ENCODE measurements at places on chromosomes 6 and 20.
A peak's percentile ranks its signal among the peaks of the same experiment; 100 is the strongest.

DNA sequence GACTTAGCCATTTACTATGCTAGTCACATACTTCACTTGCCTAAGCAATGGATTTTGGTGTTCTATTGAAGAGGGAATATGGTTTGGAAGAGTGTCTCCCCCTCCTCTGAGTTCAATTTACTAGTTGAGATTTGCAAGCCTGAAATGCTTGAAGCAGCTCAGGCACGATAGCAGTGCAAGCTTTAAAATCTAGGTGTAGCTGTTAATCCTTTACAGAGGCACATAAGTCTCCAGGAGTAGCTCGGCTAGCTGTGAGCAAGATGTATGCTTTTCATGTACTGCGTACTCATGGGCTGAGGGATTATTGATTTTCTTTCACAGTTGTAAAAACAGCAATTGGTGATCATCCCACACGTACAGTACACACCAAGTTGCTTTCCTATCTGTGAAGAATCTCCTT lies 726 bp downstream of the FLRT3 start:
- DNase-seq: no peak

GRCh38 chr6:105573556-105573955 lies 170.7 kb upstream of the PREP start:
- DNase-seq: no peak

GRCh38 chr6:134822920-134823709 lies 126.8 kb downstream of the ALDH8A1 start:
- peak; percentile 47 for DNase-seq

GRCh38 chr6:148747471-148748165 lies 788 bp downstream of the UST start:
- no peak for DNase-seq

GRCh38 chr6:136761227-136761922 lies 30.9 kb downstream of the MAP3K5 start:
- no peak for DNase-seq

DNA sequence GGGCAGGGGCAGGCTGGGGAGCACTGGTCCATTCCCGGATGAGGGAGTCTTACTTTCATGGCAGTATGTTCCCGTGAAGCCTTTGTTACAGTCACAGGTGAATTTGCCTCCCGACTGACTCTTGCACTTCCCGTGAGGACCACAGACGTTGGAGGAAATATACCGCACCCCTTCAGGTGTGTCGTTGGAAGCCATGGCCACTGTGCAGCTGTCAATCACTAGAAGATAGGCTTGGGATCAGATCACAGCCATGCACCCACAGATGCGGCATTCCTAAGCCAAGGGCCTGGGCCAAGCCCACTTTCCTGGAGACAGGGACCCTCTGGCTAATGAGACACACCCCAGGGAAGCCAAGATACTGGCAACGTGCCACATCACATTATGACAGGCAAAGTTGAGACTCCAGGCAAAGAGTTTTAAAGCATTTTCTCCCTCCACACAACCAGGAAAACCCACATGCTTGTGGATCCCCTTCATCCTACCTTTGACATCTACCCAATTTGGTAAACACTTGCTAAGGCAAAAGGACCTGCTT lies 26.8 kb downstream of the JAG1 start:
- DNase-seq: no peak

- no peak for DNase-seq
Measured at GRCh38 chr6:144351379-144352127, 66.4 kb downstream of the UTRN start.

GRCh38 chr6:136012198-136012887 lies 160.8 kb downstream of the PDE7B start:
- peak; percentile 77 for DNase-seq

GRCh38 chr20:17976305-17976704 lies 7.5 kb downstream of the MGME1 start:
- no peak for DNase-seq

DNA sequence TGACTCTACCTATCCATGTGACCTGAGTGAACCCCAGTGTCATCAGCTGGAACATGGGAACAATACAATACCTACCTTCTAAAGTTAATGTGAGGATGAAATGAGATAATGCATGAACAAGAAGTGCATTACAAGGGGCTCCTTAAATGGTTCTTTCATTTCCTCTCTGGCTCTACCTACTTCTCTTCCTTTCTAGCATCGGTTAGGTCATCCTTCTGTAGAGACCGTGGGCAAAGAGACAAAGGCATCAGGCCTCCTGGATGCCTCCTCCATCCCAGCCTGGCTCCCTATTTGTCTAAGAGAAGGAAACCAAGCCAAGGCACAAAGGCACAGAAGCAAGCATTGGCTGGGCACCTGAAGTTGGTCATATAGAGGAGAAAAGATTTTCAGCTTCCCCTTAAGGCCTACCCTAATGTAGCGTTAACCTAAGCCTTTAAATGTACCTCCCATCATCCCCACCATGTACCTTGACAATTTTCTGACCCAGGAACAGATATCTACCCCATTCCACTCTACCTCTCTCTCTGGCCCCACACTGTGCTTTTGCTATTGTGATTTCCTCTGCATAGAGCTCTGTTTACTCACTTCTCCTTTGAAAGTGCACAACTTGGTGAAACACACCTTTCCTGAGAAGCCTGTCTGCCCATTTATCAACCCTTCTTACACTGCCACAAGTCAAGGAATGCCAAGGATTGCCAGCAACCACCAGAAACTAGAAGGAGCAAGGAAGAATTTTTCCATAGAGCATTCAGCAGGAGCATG lies 86.6 kb downstream of the GCLC start:
- DNase-seq: no peak

- DNase-seq: no peak
Measured at GRCh38 chr6:87975561-87975960, 72.1 kb upstream of the SPACA1 start.

DNA sequence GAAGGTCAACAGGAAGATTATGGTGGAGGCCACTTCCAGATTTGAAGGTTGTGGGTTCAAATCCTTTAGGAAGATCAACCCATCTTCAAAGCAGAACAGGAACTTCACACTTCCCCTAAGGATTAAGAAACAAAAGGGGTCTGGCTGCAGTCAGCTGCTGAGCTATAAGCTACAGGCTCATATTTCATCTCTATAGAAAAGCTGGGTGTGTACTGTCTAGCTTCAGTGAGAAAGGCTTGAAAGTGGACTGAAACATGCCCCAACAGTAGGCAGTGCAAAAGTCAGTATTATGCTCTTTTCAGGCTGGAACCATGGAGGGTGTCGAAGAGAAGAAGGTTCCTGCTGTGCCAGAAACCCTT lies 60.1 kb upstream of the SPDEF start:
- DNase-seq: no peak

- DNase-seq: no peak
Measured at GRCh38 chr6:8375916-8376315, 59.4 kb downstream of the SLC35B3 start.

- no peak for DNase-seq
Measured at GRCh38 chr6:159100395-159101182, 55.8 kb upstream of the TAGAP start.

- DNase-seq: no peak
Measured at GRCh38 chr6:136975089-136975715, 53.1 kb downstream of the SLC35D3 start.

DNA sequence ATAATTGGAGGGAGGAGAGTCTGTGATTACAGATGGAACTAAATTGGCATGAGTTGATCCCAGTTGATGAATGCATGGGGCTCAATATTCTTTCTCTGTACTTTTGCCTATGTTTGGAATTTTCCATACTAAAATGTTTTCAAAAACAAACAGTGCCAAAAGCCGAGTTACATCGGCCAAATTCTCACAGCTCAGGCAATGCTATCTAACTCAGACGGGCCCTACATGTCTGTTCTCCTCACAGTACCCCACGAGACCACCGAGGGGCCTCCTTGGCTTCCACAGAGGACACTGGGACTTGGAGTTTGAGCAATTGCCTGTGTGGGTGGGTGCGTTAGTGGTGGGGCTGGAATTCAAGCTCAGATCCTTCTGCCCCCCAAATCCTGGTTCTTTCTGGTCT lies 413.2 kb downstream of the CDH26 start:
- no peak for DNase-seq

- DNase-seq: no peak
Measured at GRCh38 chr6:154343473-154344308, 12.9 kb downstream of the IPCEF1 start.

GRCh38 chr6:148580442-148580841 lies 166.4 kb upstream of the UST start:
- no peak for DNase-seq

- peak; percentile 58 for DNase-seq
Measured at GRCh38 chr6:34630040-34630439, 66.5 kb downstream of the ILRUN start.

DNA sequence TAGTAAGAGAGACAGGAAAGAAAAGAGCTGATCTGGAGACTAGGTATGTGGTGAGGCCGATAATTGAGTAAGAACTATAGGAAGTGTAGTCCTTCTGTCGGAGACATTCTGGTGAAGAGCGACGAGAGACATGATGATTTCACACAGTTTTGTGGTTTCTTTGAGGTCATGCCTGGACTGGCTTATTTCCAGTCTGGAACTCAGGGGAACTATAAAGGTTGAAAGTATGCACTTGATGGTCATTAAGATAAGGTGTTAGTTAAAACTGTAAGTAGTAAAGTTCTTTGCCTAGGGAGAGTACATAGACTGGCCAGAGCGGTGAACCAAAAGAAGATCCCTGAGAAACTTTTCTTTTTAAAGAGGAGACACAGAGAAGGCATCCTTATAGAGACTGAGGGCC lies 68.8 kb downstream of the RFX6 start:
- DNase-seq: no peak

DNA sequence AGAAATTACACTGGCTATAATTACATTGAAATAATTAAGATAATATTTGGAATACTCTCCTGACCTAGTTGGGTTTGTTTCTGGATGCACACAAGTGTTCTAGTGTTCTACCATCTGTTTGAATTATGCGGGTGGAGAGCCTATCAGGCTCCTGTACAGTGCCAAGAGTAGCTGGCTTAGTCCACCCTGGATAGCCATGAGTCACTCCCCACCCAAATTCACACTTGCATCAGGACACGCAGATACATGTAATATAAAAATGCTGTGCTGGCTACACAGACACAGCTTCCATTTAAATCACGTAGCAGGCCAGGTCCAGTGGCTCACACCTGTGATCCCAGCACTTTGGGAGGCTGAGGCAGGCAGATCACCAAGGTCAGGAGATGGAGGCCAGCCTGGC lies 686.2 kb upstream of the SLC35B3 start:
- no peak for DNase-seq

DNA sequence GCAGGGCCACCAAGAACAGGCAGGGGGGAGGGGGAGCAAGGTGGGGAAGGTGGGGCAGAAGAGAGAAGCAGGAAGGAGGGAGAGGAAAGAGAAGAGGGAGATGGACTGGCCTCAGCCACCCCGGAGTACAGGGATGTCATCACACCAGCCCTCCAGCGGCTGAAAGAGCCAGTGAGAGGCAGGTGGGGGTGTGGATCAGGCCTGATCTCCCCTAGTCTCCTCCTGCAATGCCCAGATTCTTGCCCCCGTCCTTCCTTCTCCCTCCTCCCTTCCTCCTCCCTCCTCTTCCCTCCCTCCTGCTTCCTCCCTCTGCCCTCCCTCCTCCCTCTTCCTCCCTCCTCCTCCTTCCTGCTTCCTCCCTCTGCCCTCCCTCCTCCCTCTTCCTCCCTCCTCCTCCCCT lies 61.5 kb downstream of the YTHDF1 start:
- no peak for DNase-seq

GRCh38 chr20:44027343-44028002 lies 112.8 kb downstream of the TOX2 start:
- DNase-seq: no peak

- peak; percentile 26 for DNase-seq
Measured at GRCh38 chr6:13194852-13195251, 133.5 kb downstream of the TBC1D7 start.

DNA sequence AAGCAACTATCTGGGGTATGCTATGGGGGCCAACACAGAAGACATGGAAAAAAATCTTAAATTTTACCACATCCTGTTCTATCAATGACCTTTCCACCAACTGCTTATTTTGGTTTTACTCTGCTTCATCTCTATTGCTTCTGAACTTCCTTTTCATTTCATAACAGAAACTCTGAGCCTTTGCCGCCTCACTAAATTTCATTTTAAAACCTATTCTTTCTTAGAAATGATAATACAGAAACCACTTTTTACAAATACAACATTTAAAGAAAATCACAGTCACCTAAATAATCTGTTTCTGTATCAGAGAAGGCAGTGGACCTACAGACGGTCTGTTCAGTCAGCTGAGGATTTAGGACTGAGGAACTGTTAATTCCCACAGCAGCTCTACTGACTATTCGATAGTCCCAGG lies 117.5 kb downstream of the KCNQ5 start:
- no peak for DNase-seq

- no peak for DNase-seq
Measured at GRCh38 chr6:16803294-16804200, 42.3 kb upstream of the ATXN1 start.

DNA sequence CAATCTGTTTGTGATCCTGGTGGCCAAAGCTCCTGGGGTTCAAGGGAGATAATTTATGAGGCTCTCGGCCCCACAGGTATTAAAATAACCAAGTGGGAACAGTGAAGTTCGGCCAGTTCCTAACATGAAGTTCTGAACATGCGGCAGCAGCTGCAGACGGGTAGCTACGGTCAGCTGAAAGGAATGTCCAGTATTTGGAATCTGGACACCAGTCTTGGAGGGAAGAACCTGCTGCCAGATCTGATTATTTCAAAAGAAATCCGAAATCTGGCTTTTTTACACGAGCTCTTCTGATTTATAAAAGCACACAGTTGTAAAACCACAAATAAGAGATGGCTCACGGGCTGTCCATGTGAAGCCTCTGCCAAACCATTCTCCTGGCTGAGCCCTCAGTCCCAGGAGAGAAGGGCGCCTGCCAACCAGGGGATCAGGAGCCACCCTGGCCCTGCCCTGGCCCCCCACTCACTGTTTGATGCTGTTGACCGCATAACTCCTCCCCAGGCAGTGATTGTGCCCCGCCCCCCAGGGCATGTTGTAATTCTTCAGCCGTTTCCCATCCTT lies 28.2 kb upstream of the KCNB1 start:
- DNase-seq: peak; percentile 55

- DNase-seq: no peak
Measured at GRCh38 chr20:6575912-6576401, 191.5 kb upstream of the BMP2 start.

DNA sequence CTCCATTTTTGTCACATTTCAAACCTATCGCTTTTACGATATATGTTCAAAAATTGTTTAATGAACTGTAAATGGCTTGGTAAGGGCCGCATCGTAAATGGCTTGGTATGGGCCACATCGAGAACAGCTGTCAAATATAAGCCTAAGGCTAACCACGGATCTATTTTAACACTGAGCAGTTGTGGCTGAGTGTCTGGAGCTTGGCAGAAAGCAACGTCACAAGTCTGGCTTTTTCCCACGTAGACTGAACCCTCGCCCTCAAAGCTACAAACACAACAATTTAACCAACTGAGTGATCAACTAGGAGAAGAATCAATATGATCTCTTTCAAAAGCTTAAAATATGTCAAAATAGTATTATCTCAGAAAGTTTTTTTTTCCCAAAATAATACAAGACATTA lies 71.4 kb upstream of the PRSS16 start:
- DNase-seq: no peak

All from fibroblast of skin of left biceps (primary cell).